ENCODE measurements at places on chromosomes 11 and 22.
A peak's percentile ranks its signal among the peaks of the same experiment; 100 is the strongest.

GRCh38 chr22:37043828-37044538 is 7.6 kb upstream of the KCTD17 start:
- DNase-seq: peak; percentile 45

- no peak for DNase-seq
Measured at GRCh38 chr22:35102663-35103062, 36.7 kb downstream of the ISX start.

DNA sequence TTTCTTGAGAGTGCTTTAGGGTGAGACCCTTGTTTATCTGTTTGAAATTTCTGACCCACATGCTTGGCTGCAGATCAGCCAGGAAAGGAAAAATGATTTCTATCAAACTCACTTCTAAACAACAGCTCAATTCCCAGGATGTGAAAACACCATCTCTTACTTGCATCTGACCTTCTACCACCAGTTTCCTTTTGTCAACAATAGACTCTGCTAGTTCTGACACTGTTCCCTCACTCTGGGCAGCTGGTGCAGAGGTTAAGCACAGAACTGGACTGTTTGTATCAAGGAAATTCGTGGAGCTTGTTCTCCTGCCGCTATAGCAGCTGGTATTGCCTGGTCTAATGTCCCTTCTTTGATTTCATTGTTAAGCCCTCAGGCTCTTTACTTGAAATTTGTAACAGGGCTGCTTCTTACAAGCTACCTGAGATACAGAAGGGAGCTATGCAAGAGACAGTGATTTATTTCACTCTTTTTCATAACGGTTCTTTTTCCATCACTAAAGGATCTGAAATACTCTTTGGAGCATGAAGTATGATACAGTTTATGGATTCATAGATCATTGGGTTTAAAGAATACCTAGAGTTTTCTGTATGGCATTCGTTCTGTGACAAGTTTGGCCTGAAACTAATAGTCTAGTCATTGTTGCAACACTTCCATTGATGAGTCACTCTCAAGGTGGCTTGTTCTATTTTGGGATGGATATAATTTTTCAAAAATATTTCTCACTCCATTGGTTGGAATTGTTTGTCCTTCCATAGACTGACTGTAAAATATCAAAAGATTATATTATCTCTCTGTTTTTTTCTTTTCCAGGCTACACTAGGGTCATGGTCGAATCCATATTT is 178.2 kb upstream of the ZC3H12C start:
- DNase-seq: no peak

- DNase-seq: no peak
Measured at GRCh38 chr11:117121176-117121575, 22.9 kb upstream of the PAFAH1B2 start.

- peak; percentile 89 for DNase-seq
Measured at GRCh38 chr11:65416341-65416824, 6.2 kb upstream of the NEAT1 start.

DNA sequence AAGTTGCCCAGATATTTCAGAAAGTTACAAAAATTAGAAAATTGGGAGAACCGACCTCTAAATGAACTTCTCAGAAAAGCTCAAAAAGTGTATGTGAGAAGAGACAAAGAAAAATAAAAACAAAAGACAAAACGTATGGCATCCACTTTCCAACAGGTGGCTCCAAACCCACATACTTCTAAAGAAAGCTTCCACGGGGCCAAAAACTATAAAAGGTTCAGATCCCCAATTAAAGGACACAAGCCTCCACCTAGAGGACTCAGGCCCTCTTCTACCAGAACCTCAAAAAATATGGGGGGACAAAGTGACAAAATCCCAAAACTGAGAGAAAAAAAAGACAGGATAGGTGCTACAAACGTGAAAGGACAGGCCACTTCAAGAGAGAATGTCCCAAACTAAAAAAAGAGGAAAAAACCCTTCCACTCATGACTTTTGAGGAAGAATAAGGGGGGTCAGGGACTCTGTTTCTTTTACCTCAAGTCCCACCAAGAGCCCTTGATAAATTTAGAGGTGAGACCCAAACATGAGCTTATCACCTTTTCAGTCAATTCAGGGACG is 8.8 kb downstream of the SCGB2A1 start:
- no peak for DNase-seq

- DNase-seq: no peak
Measured at GRCh38 chr11:86676533-86677154, 4.2 kb upstream of the ME3 start.

GRCh38 chr22:34743110-34743751 is 322.7 kb upstream of the ISX start:
- DNase-seq: no peak

GRCh38 chr11:3000032-3000961 is 8.2 kb upstream of the NAP1L4 start:
- no peak for DNase-seq

- DNase-seq: peak; percentile 82
Measured at GRCh38 chr22:39308614-39309363, 10.6 kb downstream of the RPL3 start.

GRCh38 chr11:62444236-62444833 is 25.5 kb downstream of the SCGB1A1 start:
- peak; percentile 94 for DNase-seq

GRCh38 chr22:46688949-46689348 is 49.1 kb downstream of the CERK start:
- DNase-seq: no peak

DNA sequence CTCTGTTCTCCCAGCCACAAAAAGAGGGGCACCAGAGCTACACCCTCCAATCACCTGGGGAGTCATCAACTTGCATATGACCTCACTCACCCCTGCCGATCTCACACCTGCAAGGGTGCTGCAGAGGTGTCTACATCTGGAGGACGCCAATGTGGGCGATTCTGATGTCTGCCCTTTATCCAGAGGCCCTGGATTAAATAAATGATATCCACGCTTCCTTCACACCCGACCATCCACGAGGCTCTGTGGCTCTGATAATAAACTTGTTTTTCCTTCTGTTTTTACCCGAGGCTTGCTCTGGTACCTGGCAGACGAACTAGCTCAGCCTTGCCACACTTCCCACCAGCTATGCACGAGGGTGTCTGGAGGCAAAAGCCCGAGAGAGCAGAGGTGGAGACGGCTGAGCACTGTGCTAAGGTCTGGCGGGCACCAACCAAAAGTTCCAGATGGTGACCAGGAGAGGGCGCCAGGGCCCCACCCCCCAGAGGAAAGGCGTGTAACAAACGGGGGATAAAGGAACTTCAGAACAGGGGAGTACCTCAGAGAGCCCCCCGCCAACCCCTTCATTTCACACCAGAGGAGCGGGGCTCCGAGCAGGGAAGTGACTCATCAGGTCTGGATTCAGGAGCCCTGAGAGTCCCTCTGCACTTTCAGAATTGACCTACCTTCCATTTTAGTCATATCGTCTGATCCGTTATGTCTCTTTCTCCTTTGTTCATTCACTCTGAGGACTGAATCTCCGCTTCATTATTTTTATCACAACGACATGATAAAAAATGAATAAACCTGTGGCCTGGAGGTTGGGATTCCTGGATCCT is 13.5 kb downstream of the SCN3B start:
- no peak for DNase-seq

- DNase-seq: peak; percentile 62
Measured at GRCh38 chr11:128653801-128654231, 40.1 kb upstream of the FLI1 start.

DNA sequence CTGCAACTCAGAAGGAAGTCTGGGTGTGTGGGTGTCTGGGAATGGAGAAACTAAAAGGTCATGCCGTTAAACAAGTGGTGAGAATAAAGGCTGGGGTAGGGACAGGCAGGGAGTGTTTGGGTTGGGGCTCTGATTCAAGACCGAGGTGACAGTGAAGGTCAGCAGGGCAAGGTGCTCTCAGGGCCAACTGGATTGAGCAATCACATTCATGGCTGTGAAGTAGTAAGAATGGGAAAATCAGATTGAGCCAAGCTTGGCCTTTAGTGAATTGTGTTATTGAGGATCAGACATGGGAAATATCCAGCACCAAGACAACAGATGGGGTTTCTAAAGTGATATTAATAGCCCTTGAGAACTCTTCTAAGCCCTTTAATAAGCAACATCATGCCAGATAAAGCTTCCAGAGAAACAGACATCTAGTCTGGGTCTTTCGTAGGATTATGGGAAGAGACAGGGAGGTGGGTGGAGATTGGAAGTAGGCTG is 24.3 kb downstream of the SCN3B start:
- DNase-seq: no peak

GRCh38 chr11:133506551-133507094 is 25.7 kb downstream of the OPCML start:
- peak; percentile 54 for DNase-seq

DNA sequence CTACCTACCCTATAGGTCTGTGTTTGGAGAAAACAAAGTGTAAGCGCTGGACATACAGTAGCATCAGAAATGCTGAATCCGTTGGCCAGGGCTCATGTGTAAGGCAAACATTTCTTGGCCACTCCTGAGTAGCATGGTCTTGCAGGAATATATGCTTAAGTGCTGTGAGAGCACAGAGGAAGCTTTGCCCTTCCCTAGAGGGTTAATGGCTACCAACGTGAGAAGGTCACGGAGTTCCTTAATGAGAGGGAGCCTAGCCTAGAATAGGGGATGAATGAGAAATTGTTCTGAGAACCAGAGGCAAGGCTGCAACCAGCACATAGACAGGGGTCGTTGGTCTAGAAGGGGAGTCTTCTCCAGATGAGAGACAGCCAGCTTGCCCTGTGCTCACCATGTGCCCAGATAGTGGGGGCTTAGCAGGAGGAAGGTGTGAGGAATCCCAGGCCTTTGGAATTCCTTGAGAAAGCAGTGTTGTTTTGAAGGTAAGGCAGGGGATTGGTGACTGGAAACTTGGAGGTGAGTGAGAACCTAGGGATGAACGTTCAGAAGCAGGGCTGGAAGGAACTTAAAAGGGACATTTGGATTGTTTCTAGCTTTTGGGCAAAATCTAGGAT is 29.5 kb downstream of the RCOR2 start:
- DNase-seq: no peak

- DNase-seq: no peak
Measured at GRCh38 chr11:96097844-96098421, 174.0 kb upstream of the MTMR2 start.

GRCh38 chr11:127443297-127443696 is 442.7 kb upstream of the KIRREL3 start:
- no peak for DNase-seq

DNA sequence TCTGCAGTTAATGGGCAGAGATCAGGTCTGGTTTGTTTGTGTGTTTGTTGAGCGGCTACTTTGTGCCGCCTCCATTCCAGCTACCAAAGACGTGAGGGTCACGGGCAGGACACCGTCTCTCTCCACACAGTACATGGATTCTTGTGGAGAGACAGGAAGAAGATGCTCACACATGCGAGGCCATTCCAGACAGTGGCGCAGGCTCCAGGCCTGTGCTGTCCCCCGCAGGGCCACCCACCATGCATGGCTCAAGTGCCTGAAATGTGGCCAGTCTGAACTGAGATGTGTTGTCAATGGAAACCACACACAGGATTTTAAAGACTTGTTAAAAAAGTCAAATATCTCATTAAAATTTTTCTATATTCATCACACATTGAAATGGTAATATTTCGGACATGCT is 848.3 kb downstream of the TBC1D22A start:
- DNase-seq: no peak

- DNase-seq: peak; percentile 64
Measured at GRCh38 chr11:116096272-116096995, 592.2 kb upstream of the CADM1 start.

DNA sequence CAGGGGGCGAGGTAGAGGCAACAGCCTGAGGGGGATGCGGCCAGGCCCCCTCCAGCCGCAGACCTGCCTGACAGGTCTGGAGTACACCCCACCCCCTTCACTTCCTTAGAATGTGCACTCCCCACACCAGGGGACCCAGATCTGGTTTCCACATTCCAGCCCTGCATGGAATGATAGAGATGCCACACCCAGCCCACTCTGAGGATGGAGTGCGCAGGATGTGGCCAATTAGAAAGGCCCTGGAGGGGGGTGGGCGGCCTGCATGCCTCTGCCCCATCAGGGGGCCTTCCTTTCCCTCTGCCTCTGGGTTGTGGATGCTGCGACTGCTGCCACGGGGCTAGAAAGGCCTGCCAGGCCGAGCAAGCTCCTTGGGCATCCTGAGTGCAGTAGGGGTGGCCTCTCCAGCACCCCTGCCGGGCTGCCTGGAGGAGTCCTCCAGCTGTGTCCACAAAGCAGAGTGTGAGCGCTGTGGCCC is 28.2 kb upstream of the MGAT3 start:
- DNase-seq: no peak

DNA sequence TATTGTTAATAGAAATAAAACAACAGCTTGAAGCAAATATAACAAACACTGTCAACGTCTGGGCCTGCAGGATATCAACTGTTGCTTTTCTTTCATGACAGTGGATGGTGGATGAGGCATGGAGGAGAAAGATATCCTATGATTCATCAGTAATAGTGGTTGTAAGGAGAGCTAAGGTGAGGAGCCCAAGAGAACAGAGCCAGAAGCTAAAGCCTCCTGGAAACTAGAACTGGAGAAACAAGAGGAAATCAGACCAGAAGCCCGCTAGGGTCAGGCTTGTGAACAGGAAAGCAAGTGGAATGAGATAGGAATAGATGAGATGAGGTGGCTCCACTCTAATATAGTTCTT is 37.7 kb upstream of the MMP12 start:
- no peak for DNase-seq

- no peak for DNase-seq
Measured at GRCh38 chr11:31096191-31096805, 273.2 kb downstream of the DCDC1 start.

Data from lower leg skin (tissue), 4 donors.